Naive thymus-derived CD4-positive, alpha-beta T cell (primary cell): ENCODE measurements at places on chromosomes 12 and 14.

DNA sequence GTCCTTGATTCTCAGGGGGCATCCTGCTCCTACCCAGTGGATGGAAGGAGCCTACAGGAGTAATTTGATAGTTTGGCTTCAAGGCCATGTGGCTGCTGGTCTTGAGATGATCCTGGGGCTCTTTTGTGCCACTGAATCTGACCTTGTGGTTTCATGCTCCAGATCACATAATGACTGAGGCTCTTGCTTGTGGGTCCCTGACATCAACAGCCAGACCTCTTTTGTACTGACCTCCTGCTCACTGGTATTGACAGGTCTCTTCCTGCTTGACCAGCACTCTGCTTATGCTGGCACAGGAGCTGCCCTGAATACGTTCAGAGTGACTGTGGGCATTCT is 23.2 kb upstream of the JPH4 start:
- DNase-seq, result no peak

DNA sequence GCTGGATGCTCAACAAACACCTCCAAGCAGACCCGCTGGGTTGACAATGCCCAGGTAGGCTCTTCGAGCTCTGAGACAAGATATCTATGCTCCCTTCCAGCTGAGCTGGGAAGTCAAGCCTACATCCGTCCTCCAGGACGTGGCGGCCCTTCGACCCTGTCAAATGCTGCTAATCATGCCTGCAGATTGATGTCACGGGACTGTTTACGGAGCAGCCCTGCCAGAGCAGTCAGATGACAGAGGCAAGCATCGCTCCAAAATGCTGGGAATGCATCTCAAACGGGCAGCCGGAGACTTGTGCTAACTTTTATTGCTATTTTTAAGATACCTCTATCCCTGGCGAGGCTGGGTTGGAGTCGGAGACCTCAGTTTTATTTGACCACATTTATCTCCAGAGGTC is 139.2 kb downstream of the NTF3 start:
- no peak for DNase-seq

DNA sequence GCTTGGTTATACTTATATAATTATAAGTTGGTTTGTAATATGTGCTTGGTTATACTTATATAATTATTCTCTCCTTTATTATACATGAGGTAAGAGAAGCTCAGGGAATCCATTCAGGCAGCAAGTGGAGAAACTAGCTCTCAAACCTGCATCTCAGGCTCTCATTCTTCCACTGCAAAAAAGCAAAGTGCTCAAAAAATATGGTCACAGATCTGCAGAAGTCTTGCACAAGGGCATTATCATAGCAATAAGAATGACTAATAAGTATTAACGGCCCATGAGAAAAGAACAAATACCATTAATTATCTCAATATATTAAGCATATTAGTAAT is 476 bp upstream of the TRAFD1 start:
- no peak for DNase-seq

GRCh38 chr12:11321980-11322379 is 11.7 kb upstream of the PRB4 start:
- no peak for DNase-seq

DNA sequence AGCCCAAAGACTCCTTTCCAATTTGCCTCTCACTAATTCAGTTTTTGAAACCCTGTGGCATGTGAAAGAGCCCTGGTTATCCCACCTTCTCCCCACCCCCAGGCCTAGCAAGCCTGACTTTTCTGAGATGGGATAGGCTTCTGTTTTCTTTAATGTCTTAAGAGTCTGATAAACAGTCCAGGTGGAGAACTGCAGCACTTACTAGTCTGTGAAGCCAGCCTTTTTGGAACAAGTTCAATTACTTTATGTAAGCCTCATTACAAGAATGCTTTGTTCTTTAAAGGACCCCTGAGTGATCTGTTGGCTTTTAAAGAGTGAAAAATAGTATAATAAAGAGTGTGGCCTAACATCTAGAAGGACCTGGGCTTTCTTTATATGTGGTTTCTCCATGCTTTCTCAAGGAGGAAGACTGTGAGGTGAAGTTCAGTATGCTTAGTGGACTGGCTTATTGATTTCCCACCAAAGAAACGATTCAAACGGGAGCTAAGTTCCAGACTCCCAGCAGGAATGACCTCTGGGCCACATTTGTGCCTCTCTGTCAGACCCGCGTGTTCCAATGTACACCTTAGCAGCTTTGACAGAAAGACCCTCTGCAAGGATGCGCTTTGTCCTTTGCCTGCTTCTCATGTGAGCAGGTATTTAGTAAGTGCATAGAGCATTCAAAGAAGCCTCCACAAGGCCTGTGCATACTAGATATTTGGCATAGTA is 129.5 kb downstream of the DAAM1 start:
- no peak for DNase-seq
